ENCODE measurements at places on chromosomes 4 and X.
A peak's percentile ranks its signal among the peaks of the same experiment; 100 is the strongest.

- DNase-seq: no peak
Observed at GRCh38 chrX:138745196-138745595, 33.7 kb upstream of the FGF13 start.

DNA sequence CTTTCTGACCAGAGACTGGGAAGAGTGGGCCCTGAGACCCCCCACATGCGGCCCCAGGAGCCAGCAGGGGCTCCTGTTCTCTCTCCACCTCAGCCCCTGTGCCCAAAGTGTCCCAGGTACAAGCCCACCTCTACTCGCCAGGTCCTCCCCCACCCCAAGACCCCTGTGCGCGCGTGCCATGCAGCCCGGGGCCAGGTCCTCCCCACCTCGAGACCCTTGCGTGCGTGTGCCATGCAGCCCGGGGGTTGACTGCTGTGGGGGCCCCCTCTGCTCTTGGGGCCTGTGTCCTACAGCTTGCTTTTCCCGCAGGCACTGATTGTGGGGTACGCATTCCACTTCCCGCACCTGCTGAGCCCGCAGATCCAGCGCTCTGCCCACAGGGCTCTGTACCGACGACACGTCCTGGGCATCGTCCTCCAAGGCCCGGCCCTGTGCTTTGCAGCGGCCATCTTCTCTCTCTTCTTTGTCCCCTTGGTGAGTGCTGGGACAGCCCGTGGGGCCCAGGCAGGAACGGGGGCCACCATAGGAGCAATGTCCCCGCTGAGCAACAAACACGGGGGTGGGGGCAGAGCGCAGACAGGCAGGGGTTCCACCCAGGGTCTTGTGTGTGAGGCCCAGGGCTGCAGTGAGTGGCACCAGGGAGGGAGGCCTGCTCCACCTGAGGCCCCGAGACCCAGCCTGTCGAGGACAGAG lies 20.3 kb downstream of the DGKQ start:
- no peak for DNase-seq

DNA sequence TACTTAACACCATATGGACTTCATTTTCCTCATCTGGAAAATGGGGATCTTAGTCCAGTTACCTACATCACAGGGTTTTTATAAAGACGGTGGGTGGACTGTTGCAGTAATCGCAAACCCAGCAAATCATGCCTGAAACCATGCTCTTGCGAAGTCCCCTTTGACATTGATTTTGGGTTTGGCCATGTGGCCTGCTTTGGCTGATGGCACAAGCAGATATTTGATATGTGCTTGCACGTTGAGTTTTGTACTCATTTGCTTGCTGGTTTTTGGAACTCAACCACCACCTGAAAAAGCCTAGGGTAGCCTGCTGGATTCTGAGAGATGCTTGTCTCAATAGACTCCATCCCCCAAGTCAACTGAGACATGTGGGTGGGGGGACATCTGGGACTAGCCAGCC lies 14.4 kb upstream of the KLHL2 start:
- no peak for DNase-seq

DNA sequence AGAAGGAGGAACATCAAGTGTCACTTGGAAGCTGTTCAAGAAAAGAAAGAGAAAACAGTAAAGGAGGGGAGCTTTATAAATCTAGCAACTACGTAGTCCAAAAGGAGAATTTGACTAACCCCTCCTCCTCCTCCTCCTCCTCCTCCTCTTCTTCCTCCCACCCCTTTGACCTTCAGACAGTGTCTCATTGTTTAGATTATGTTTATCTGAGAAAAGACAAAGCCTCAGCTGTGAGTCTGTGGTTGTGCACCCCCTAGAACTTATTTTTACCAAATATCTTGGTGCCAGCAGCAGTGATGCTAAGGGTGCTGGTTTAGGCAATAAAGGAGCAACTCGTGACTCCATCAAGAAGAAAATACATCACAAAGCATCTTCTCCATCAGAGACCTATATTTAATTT lies 68.9 kb upstream of the BMP2K start:
- DNase-seq: no peak

DNA sequence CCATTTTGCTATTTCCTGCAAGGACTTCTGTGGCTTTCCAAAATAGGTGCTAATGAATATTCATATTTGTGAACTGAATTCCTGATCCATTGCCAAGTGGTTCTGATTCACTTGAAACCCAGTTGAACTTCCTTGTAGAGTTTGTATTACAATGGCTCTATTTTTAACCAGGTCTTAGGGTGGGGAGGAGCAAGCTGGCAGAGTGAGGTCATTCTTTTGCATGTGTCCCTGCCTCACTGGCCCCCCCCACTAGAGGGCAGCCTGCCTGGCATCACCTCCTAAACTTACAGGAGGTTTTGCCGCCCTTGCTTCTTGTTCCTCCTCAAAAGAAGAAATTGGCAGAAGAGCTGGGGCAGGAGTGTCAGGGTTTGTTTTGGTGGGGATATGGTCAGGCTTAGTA lies 10.5 kb downstream of the PTTG2 start:
- DNase-seq: peak; percentile 68

DNA sequence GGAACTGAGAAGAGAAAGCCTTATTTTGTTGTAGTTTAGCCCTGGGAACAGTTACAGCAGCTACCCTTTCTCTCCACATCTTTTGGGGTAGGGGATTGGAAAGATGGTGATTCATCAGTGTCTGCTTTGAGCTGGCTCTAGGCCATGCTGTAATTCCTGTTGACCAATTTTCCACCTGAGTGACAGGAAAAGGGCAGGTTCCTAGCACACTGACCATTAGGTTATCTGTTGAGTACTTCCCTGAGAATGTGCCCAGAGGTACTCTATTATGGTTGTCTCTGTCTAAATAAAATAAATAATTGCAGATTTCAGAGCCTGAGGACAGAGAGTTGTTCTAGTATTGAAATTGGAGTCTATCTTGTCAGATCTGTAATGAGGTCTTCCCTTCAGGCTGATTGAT lies 109.0 kb downstream of the ENOX2 start:
- DNase-seq: no peak

Measured in activated CD4-positive, alpha-beta T cell treated with anti-CD3 and anti-CD28 coated beads, Interleukin-2, amount 50 U/mL, for 48 hours (primary cell).